GDM1 (cell line): ENCODE measurements at places on chromosomes 13 and 19.

GRCh38 chr13:36068566-36068965 is 62.6 kb downstream of the DCLK1 start:
- no peak for DNase-seq

- no peak for DNase-seq
Observed at GRCh38 chr19:48183356-48183755, 12.9 kb downstream of the ZSWIM9 start.

GRCh38 chr13:76019421-76020044 is 383.4 kb downstream of the LMO7 start:
- no peak for DNase-seq

- no peak for DNase-seq
Observed at GRCh38 chr13:67964986-67965385, 734.9 kb upstream of the PCDH9 start.

- DNase-seq: no peak
Observed at GRCh38 chr13:112159575-112160547, 92.9 kb downstream of the SOX1 start.

- DNase-seq: no peak
Observed at GRCh38 chr13:21568854-21569253, 35.1 kb downstream of the MICU2 start.

GRCh38 chr13:74301258-74301935 is 167.2 kb upstream of the KLF12 start:
- DNase-seq: no peak

GRCh38 chr13:37406031-37406430 is 192.5 kb downstream of the POSTN start:
- DNase-seq: no peak

- no peak for DNase-seq
Observed at GRCh38 chr13:45658586-45659235, 43.2 kb upstream of the ERICH6B start.

GRCh38 chr13:39941911-39942551 is 286.6 kb downstream of the COG6 start:
- no peak for DNase-seq

GRCh38 chr19:2461751-2462634 is 5.2 kb upstream of the LMNB2 start:
- DNase-seq: no peak

DNA sequence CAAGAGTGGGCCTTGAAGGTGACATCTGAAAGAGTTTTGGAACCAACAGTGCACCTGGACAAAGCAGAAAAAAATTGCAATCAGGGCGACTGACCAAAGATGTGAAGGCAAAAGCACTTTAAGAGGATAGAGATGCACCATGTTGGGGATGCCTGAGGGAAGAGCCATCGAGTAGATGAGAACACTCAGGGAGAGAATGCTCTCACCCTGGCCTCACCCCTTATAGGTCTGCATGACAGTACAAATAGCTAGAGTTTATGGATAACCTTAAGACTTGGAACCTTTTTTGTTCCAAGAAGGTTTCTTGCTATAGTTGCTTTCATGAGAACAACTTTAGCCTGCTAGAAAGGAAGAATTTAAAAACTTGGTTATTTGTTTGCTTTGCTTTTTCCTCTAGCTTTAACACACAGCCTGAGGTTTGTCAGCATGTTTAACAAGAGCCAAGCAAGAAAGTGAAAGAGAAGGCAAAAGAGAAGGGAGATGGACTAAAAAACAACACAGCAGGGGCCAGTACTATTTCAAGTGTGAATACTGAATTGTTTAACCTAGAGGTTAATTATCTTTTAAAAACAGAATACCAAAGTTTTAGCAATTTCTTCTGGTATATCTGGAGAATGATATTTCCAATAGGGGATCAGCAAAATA is 418.9 kb downstream of the DIAPH3 start:
- no peak for DNase-seq

GRCh38 chr13:91459485-91459884 is 61.1 kb downstream of the GPC5 start:
- DNase-seq: no peak

DNA sequence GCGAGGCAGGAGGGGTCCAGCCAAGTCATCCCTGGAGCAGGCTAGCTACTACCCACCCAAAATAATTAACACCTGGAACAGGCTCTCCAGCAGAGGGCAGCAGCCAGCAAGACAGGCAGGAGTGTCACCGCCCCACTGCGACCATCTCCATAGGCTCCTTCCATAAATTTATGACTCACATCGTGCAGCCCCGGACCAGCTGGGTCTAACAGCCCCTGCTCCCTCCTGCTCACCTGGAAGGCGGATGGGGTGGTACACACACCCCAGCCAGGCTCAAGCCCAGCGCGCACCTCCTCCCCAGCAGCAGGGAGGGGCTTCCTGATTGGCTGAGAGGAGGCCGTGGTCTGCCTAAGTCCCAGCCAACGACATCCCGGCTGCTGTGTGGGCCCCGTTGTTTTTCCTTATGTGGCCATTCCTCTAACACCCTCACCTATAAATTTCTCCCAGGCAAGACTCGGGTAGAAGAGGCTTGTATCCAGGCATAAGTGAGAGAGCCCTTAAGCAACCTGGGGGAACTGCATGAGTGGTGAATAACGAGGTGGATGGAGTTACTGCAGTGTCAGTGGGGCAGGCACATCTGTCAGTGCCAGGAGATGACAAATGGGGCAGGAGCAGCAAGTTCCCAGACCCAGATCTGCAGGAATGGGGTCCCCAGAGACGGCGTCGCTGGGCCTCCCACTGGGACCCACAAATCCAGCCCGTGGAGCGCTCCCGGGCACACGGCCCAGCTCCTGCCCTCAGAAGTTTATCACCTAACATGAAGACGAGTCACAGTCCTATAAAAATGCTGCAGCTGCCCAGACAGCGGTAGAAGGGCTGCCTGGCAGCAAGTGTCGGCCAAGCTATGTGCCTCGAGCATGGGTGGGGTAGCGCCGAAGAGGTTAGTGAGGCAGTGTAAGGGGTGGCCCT is 43.1 kb downstream of the CEBPG start:
- DNase-seq: peak; percentile 30

DNA sequence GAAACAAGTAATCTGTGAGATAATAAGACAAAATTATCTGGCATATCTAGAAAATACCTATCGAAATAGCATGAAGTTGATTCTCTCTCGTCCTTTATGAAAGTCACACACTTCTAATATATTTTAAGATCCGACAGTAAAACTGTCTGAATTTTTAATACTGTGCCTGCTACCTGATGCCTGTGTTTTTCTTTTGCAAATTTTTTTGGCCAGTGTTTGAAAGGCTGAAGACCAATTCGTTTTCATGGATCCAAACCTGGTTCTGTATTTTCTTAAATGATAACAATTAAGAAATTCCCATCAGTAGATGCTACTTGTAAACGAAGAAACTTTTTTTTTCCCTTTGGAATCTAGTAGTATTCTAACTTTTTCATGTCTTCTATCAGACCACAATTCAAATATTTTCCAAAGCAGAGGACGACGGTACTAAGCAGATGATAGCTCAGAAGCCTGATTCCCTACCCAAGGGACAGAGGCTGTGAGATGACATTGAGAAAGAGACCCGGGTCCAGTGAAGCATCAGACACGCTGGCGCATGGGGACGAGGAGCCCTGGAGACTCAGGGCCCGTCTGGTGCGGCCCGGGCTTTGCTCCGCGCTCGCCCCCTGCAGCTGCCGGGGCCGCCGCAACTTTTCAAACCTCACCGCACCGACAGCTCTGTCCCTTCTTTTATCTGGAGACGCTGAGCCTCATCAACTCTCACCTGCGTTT is 49.5 kb upstream of the PABPC3 start:
- no peak for DNase-seq

DNA sequence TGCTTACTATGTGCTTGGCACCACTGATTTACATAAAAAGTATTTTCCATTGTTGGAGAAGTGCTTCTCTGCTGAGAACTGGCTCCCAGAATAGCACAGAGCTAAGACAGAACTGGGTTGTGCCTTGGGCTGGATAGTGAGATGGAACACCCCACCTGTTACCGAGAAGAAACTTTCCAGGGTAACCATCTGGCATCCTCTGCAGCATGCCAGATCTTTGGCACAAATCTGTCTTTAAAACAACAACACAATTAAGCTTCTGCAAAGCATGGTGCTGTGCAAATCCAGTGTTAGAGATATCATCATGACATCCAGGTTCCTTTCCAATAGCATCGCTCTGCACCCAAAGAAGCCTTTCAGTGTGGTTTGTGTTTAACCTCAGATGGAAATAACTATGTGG is 202.5 kb upstream of the RFC3 start:
- DNase-seq: no peak

GRCh38 chr13:97582170-97582569 is 148.2 kb downstream of the RAP2A start:
- no peak for DNase-seq

GRCh38 chr13:33797622-33798021 is 20.3 kb upstream of the RFC3 start:
- no peak for DNase-seq

DNA sequence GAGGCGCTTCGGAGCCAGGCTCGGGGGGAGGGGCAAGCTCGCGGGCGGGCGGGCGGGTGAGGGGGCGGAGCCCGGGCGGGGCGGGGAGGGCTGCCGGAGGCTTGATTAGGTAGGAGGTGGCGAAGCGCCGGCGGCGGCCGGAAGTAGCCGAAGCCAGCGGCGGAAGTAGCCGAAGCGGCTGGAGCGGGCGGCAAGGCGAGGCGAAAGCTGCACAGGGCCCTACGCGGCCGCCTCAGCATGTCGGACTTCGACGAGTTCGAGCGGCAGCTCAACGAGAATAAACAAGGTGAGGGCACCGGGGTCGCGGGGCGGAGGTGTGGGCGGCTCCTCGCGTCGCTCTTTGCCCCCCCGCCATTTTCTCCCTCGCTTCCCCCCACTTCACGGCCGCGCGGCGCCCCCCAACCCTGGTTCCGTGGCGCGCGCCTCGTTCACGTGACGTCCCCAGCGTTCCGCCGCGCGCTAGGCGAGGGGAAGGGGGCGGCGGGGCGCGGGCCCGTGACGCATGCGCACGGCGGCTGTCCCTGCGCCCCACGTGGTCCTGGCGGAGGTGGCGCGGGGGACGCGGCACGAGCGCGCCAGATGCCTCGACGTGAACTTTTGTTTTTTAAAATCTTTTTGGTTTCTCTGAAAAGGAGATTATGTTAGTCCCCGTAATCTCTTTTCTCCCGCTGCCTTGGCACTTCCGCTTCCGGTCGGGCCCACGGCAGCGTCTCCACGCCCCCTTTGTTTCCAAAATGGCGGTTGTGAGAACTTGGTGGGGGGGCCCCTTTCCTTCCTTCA is at the start of gene U2AF2:
TSS of gene U2AF2 (plus strand) at position 168 of the 780 bp plus-strand sequence. CDS start at position 238, 70 bp downstream.
- DNase-seq: peak; percentile 91

GRCh38 chr13:71481046-71481445 is 386.0 kb downstream of the DACH1 start:
- DNase-seq: no peak

- no peak for DNase-seq
Observed at GRCh38 chr13:49454388-49455006, 10.4 kb downstream of the SETDB2 start.

DNA sequence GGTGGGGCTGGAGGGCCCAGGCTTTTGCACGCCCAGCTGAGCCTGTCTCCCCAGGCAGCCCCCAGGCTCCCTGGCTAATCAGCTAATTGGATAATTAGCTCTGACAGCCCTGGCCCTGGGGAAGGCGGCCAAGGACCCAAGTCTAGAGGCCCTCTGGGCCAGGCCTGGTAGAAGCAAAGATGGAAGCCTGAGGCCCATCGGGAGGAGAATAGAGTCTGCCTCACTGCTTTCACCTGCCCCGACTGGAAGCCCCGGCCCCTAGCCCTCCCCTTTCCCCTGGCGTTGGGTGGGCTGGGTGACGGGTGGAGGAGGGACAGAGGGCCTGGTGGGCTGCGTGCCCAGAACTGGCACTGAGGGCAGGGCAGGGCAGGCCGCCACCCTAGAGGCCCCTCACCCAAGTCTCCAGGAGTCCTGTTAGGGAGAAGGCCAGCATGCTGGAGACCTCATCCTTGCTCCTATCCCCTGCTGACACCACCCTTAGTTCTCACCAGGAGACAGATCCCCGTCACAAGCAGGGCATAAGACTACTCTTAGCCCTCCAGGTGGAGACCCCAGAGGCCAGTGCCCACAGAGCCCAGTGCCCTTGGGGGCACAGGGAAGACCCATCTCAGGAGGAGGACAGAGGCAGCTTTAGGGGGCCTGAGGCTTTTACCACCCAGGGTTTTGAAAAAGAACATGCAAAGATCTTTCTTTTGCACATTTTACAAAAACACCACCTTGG is 12.0 kb downstream of the LYL1 start:
- no peak for DNase-seq

GRCh38 chr13:22278336-22278929 is 607.6 kb downstream of the FGF9 start:
- DNase-seq: peak; percentile 64

GRCh38 chr13:27493981-27494380 is 43.6 kb upstream of the MTIF3 start:
- no peak for DNase-seq

GRCh38 chr13:110284779-110285484 is 22.0 kb downstream of the COL4A1 start:
- no peak for DNase-seq

DNA sequence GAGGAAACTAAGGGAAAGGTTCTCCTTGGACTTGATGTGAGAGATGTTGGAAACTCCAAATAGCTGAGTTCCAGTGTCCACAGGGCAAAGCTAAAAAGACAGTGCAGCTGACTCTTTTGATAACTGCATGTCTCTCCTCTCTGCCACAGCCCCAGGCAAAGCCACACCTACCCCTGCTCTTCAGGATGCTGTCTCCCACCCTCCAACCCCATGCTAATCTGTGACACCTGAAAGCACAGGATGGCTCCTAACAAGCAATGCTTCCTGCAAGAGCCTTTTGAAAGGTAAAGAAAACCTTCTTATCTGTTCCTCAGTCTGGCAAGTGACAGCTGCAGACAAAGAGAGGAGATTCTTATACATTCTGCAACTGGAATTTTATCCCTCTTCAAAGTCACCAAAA is 14.5 kb downstream of the SLC46A3 start:
- DNase-seq: no peak

DNA sequence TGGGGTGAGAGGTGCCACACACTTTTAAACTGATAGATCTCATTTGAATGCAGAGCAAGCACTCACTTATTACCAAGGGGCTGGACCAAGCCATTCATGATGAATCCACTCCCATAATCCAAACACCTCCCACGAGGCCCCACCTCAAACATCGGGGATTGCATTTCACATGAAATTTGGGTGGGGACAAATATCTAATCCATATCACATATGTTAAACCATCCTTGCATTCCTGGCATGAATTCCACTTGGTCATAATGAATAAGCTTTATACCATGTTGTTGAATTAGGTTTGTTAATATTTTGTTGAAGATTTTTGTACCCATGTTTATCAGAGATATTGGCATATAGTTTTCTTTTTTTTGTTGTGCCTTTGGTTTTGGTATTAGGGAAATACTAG is 1198.7 kb upstream of the ATXN8OS start:
- no peak for DNase-seq

GRCh38 chr13:91017031-91017668 is 330.3 kb upstream of the MIR17HG start:
- peak; percentile 28 for DNase-seq

DNA sequence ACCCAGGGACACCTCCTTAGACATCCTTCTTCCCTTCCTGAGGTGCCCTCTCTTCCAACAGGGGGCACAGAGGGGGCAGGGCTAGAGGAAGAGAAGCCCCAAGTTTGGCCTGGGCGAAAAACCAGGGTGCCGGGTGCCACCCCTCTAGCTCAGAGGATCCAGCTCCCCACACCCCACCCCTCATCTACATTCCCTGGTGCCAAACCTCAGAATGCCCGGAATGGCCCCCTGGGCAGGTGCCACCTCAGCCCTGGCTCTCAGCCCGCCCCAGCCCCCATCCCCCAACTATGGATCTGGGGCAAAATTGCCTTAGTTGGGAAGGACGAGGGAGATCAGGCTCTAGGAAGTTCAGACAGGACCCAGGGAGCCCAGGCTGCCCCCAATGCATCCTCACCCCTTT is 2.0 kb downstream of the CNN1 start:
- no peak for DNase-seq
